Activated CD4-positive, alpha-beta memory T cell treated with anti-CD3 and anti-CD28 coated beads for 36 hours (primary cell): ENCODE measurements at places on chromosomes 16 and 17. TPM values are rescaled to one million over a fixed set of nuclear protein-coding genes. Genes with fewer than 3 reads are reported as not detected.

Gene PRPF8
- total RNA-seq, result 378 TPM

Gene CEP131
- total RNA-seq, result 11.1 TPM

GRCh38 chr16:14668556-14669223 lies 25.4 kb downstream of the PLA2G10 start:
- no peak overlapping the region for H3K27ac ChIP-seq
- no peak overlapping the region for H3K4me3 ChIP-seq
- peaks cover 43% of the 10 kb centered on the region for H3K36me3 ChIP-seq
- peaks cover 4% of the 10 kb centered on the region for H3K4me1 ChIP-seq

Gene NOG
- not detected for total RNA-seq

- peaks cover 14% of the 10 kb centered on the region for H3K27me3 ChIP-seq
- H3K4me3 ChIP-seq, result no peak overlapping the region
- H3K27ac ChIP-seq, result no peak overlapping the region
- peaks cover 6% of the 10 kb centered on the region for H3K4me1 ChIP-seq
- DNase-seq, result no peak
- H3K36me3 ChIP-seq, result no peaks in the 10 kb centered on the region
Measured at GRCh38 chr17:46765453-46765852, 53.0 kb downstream of the WNT3 start.

DNA sequence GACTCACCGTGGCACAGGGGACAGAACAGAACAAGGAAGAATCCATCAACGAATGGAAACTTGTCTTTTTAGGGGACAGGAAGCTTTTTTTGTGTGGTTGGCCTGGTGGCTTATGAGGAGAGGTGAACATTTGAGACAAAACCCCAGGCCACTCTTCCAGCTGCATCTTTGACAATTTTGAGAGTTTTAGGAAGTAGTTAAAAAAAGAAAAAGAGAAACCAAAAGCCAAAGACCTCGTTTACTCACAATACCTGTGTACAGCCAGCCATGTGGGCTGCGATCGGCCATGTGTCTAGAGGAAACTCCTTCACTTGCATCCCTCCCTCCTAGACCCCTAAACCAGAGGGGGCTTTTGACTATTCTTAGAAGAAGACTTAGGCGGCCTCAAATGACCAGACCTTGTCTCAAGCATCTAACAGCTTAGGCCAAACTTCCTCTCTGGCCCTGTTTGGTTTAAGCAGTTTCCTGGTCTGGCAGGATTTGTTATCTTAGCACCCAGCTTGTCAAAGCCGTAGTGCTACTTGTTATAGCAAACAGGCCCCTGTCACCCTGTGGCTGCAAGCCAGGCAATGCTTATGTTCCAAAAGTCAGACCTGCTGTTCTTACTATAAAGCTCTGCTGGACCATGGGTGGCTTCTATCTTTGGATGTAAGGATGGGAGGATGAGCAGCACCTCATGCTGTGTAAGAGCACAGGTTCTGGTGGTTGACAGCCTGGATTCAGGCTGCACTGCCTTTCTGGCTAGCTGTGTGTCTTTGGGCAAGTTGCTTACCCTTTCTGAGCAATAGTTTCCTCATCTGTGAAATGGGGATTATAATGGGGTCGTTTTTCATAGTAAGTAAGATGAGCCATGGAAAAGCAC lies 17.7 kb downstream of the KSR1 start:
- H3K27me3 ChIP-seq, result no peaks in the 10 kb centered on the region
- H3K4me1 ChIP-seq, result peaks cover 94% of the 10 kb centered on the region
- H3K4me3 ChIP-seq, result peak overlapping the region; percentile 42
- DNase-seq, result peak; percentile 93
- H3K27ac ChIP-seq, result peak overlapping the region; percentile 98

DNA sequence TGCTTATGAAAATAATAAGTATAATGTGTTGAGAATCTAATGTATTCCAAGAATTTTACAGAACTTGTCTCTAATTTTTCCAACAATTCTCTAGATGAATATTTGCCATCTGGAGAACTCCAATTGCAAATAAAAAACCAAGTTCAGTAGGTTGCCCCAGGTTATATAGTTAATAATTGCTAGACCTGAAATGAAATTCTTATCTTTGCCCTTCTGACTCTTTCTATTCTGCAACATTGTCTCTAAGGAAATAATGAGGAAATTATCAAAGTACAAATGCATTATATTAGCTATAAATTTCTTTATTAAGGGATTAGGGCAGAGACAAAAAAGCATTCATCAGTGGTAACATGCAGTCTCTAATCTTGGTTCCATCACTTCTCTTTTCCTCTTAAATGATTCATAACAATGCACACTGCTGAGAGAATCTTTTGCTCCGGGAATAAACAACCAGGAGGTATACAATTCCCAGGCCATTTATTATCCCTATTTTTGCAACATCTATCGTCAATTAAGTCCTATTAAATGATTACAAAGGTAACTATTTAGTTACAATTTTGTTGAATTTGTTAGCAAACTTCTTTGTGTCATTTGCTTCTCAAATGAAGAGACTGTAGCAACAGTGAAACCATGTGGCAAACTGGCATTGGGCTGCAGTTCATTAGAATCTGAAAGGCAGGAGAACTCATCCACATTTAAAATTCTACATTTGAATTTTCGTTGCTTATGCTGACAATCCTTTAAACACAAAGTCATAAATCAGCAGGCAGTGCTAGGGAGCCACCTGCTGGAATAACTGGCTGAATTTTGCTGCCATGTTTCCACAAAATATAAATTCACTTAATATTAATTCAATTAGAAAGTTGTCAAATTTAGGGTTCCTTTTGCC lies 349.6 kb downstream of the KIF2B start:
- H3K27ac ChIP-seq, result no peak overlapping the region

GRCh38 chr17:56593646-56594319 lies at the start of gene NOG:
Gene NOG (plus strand): TSS chr17:56593699. CDS start chr17:56594224, 525 bp downstream.
- H3K27ac ChIP-seq, result no peak within 1 kb of the TSS
- peaks cover 52% of the 10 kb centered on the region for H3K27me3 ChIP-seq
- DNase-seq, result peak; percentile 49
- no peaks in the 10 kb centered on the region for H3K36me3 ChIP-seq
- H3K4me1 ChIP-seq, result peaks cover 31% of the 10 kb centered on the region

Gene NEUROD2
- total RNA-seq, result not detected

Gene MILR1
- not detected for total RNA-seq

Gene CDH1
- 3.1 TPM for total RNA-seq

Gene TBC1D26
- 0.22 TPM for total RNA-seq

DNA sequence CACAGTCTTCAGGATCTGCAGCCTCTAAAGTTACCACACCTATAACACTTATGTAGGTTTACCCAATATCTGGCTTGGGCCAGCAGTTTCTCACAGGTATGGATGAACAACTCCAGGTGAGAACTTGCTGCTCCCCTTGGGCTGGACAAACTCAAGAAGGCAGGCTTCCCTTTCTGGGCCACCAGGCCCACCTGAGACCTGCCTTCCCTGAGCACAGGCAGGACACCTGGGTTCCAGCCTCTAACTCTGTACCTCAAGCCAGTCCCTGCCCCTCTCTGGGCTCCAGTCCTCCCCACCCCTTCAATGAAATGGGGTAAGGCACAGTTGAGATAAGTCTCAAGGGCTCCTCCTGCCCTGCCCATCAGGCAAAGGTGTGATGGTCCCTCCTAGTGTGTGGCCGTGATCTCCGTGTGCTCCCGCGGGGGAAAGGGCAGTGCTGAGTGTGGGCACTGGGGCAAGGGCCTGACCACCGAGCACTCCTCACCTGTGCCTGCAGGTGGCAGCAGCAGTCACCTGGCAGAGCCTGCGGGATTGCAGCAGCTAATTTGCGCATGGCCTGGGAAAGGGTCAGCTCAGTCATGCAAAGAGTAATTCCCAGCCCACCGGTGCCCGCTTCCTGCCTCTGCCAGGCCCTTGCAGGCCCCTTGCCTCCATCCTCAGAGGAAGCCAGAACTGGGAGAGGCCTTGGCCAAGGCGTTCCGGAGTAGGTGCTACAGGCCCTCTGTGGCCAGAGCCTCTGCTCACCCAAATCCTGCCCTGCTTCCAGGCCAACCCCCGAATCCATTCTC lies 28.2 kb upstream of the ADGRG1 start:
- H3K4me1 ChIP-seq, result peaks cover 31% of the 10 kb centered on the region
- no peaks in the 10 kb centered on the region for H3K27me3 ChIP-seq
- no peak overlapping the region for H3K27ac ChIP-seq
- no peak overlapping the region for H3K4me3 ChIP-seq

- H3K36me3 ChIP-seq, result no peaks in the 10 kb centered on the region
- DNase-seq, result no peak
Measured at GRCh38 chr17:72244494-72244893, 123.7 kb downstream of the SOX9 start.

Gene FBXW10
- total RNA-seq, result not detected

GRCh38 chr16:25007284-25007984 lies 7.7 kb downstream of the ARHGAP17 start:
- no peak overlapping the region for H3K27ac ChIP-seq
- no peaks in the 10 kb centered on the region for H3K27me3 ChIP-seq
- H3K4me1 ChIP-seq, result peaks cover 68% of the 10 kb centered on the region
- H3K4me3 ChIP-seq, result no peak overlapping the region

Gene TMEM92
- not detected for total RNA-seq

DNA sequence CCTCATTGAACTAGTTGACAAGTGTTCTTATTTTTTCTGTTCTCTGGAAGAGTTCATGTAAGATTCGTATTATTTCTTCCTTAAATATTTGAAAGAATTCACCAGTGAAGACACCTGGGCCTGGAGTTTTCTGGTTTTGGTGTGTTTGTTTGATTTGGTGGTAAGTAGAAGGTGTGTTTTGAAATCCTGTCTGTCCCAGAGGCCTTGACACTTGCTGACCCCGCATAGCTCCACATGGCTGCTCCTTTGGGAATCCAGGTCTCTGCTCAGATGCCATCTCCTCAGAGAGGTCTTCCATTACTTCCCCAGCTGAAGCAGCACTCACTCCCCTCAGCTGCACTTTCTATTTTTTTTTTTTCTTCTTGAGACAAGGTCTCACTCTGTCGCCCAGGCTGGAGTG lies 5.7 kb upstream of the NUP93 start:
- no peak overlapping the region for H3K27ac ChIP-seq
- no peaks in the 10 kb centered on the region for H3K36me3 ChIP-seq
- peaks cover 6% of the 10 kb centered on the region for H3K4me1 ChIP-seq
- H3K4me3 ChIP-seq, result no peak overlapping the region

- H3K27ac ChIP-seq, result no peak overlapping the region
- H3K27me3 ChIP-seq, result peaks cover 15% of the 10 kb centered on the region
- peak; percentile 78 for DNase-seq
- no peaks in the 10 kb centered on the region for H3K4me1 ChIP-seq
Measured at GRCh38 chr17:79042421-79043190, 18.6 kb downstream of the C1QTNF1 start.

DNA sequence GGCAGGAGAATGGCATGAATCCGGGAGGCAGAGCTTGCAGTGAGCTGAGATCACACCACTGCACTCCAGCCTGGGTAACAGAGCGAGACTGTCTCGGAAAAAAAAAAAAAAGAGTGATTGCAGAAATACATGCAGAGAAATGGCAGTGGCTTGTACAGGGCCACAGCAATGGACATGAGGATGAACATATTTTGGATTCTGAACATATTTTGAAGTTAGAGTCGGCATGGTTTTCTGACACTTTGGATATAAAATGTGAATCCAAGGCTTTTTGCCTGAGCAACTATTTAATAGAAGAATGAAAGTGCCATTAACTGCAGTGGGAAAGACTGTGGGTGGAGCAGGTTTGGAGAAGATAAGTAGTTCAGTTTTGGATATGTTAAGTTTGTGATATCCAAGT lies 35.8 kb downstream of the CPD start:
- H3K36me3 ChIP-seq, result peaks cover 7% of the 10 kb centered on the region
- H3K27me3 ChIP-seq, result no peaks in the 10 kb centered on the region
- no peak overlapping the region for H3K27ac ChIP-seq
- no peak overlapping the region for H3K4me3 ChIP-seq
- H3K4me1 ChIP-seq, result peaks cover 24% of the 10 kb centered on the region

Gene CPHXL2
- not detected for total RNA-seq

DNA sequence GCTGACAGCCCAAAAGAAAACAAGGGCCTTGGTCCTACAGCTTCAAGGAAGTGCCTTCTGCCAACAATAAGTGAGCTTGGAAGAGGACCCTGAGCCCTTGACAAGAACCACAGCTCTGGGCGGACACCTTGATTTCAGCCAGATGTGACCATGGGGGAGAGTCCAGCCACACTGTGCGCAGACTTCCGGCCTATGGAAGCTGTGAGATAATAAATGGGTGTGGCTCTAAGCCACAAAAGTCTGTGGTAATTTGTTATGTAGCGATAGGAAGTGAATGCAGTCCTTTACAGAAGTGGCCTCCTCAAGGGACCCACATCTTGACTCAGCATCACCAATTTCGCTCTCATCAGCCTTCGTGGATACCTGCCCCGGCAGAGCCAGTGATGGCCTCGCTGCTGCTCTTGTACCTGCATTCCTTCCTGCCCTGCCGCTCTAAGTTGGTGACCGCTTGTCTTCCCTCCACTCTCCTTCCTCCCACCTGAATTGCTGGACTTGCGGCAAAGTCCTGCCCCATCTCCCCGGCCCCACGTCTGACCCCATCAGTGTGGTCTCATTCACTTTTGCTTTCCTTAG lies 29.3 kb downstream of the PRSS54 start:
- peaks cover 5% of the 10 kb centered on the region for H3K4me1 ChIP-seq
- DNase-seq, result no peak
- no peaks in the 10 kb centered on the region for H3K36me3 ChIP-seq
- no peak overlapping the region for H3K27ac ChIP-seq
- H3K4me3 ChIP-seq, result no peak overlapping the region
- peaks cover 1% of the 10 kb centered on the region for H3K27me3 ChIP-seq

DNA sequence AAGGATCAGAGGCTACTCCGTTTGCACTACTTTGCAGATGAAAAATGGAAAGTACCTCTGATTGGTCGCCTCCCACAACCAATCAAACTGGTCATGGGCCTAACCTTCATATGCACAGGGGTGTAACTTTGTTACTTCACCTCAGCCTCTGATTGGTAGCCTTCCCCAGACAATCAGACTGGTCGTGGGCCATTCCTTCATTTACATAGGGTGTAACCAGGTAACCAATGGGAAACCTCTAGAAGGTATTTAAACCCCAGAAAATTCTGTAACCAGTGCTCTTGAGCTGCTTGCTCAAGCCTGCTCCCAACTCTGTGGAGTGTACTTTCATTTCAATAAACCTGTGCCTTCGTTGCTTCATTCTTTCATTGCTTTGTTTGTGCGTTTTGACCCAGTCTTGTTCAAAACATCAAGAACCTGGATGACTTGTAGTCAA lies 39.2 kb upstream of the USP22 start:
- peaks cover 9% of the 10 kb centered on the region for H3K27me3 ChIP-seq
- no peak overlapping the region for H3K4me3 ChIP-seq
- H3K36me3 ChIP-seq, result no peaks in the 10 kb centered on the region
- H3K4me1 ChIP-seq, result no peaks in the 10 kb centered on the region

Gene LITAF
- total RNA-seq, result 134 TPM
